ENCODE measurements at places on chromosomes 7 and 10.

DNA sequence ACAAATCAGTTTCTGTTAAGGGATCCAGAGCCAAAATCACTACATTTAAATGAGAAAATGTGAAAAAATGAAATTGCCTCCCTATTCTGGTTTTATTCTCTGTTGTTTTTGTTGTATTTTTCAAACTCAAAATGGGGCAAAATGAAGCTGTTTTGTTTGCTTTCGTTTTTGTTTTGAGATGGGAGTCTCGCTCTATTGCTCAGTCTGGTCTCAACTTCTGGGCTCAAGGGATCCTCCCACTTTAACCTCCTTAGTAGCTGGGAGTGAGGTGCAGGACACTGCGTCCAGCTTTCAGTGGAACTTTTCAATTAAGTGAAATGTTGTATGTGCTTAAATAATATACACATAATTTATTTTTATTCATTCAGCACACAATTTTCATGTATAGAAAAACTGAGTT, 205.0 kb downstream of the SORCS1 start:
- DNase-seq = no peak

- DNase-seq = no peak
These were observed 44.9 kb downstream of the HYCC1 start for GRCh38 chr7:22969010-22969431.

GRCh38 chr10:113965683-113966082, 78.0 kb upstream of the ADRB1 start:
- DNase-seq = peak; percentile 89

GRCh38 chr7:138943061-138943460, 38.1 kb downstream of the KIAA1549 start:
- no peak for DNase-seq

GRCh38 chr10:31760674-31761081, 168.0 kb downstream of the ARHGAP12 start:
- no peak for DNase-seq

DNA sequence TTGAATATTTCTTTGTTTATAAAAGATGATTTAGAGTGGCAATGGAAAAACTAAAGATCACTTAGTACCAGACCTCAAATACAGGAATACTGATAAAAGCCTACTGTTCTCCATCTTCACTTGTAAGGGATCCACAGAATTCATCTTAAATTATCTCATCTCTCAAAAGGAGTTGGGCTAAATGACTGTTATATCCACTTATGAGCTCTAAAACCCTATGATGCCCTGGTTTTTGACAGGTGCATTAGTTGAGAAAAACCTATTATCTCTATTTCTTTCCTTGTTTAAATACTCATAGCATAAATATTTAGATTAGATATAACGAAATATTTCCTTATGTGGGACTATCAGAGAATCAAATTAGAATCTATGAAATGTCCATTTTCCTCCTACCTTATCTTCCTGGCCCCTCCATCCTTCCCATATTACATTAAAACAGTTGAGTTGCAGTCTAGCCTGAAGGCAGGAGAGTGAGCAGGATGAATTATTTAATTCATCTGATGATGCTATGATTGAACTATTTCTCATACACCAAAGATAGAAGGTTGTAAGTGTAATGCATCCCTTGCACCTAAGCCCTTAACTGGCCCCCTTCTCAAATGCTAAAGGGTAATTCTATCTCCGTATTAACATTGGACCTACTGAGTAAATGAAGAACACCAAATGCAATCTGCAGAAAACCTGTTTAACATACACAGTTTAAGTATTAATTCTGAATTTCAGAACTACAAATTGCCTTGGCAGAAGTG, 29.7 kb downstream of the PPP3CB start:
- DNase-seq = no peak

DNA sequence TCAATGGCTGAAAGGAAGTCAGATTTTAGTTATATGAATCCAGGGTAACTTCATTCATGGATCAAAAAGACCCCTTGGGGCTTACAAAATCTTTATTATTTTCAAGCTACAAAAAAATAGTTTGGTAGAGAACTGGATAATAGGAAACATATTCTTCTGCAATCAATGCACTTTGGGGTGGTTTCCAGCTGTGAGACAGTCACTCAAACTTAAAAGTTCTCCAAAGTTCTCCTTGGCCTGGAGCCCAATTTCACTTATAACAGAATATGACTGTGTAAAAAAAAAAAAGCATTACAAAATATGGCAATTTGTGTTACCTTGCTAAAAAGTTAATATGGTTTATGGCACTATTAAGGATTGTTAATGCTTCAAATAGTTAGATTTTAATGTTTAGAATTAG, 255.5 kb downstream of the AGMO start:
- DNase-seq = no peak

- DNase-seq = no peak
These were observed 417.9 kb downstream of the ANKRD7 start for GRCh38 chr7:118642396-118642795.

- no peak for DNase-seq
These were observed 17.5 kb downstream of the PLXNA4 start for GRCh38 chr7:132558815-132559214.

DNA sequence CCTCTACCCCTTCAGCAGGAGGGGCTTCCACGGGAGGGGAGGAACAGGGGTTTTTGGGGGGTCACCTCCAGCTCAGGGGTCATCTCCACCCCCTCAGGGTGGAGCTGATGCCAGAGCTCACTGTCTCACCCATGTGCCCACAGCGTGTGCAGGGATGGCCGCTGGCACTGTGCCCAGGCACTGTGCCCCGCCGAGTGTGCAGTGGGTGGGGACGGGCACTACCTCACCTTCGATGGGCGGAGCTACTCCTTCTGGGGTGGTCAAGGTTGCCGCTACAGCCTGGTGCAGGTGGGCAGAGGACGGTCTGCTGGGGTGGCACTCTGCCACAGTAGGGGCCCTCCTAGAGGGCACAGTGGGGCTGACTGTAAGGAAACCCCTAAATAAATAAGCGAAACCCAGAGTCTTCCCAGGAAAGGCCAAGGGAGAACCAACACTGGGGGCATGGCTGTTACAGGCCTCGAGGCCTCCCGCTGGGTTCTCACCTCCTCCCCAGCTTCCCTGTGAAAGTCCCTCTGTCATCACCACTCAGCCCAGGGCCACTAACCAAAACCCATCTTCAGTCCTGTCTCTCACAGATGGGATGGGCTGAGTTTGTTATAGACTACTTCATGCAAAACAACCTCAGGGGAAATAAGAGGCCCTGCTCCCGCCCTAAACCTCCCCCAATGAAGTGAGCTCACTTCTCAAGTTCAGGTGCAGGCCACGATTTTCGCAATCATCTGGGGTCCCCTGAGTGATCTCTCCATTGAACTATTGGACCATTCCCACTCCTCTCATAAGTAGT, 7.4 kb upstream of the ZNF467 start:
- DNase-seq = no peak

DNA sequence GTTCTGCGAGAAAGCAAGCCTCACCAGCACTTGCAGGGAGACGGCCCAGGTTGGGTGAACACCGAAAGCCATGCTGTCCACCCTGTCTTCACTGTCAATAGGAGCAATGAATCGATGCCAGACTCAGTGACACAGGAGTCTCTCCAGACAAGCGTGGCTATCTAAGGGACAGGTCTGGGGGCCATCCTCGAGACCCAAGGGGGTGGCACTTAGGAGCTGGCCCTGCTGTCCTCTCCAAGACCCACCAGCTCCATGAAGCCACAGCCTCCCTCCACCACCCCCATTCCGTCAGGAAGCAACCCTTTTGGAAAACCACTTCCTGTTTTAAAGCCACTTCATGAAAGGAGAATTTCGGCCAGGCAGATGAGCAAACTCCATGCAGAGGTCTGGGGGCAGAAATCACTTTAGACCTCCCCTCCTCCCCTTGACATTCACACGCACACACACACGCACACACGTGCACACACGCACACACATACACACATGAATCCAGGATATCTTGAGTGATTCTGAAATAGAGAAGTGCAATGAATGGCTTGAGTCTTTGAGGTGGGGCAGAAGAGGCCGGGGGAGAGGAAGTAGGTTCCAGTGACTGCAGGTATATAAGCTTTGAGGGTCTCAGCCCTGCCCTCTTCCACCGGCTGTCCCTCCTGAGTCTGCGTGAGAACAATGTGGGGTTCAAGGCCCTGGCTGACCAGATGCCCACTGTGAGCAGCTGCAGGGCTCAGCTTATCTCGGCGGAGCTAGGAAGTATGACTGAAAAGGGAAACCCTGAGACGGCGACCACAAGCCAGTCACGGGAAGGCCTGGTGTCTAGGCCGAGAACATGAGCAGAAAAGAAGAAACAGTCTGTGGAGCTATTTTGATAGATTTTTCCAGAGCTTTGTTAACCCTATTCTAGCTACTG, 25.0 kb downstream of the RGS10 start:
- DNase-seq = peak; percentile 95

DNA sequence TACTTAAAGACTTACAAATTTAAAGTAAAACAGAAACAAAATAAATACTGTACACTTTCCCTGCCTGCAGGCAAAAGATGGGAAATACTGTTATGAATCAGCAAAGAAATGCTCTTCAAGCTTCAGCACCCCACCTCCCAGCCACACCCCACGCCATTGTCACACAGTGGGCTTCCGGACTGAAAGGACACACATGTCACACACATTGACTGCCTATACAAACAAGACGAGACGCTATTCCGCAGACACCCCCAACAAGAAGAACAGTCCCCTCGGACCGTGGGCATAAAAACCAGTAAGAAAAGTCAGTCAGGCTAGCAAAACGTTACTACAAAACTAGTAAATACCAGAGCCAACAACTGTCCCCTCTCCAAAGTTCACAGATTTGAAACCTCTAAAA, 22.2 kb upstream of the PARP12 start:
- DNase-seq = peak; percentile 37

DNA sequence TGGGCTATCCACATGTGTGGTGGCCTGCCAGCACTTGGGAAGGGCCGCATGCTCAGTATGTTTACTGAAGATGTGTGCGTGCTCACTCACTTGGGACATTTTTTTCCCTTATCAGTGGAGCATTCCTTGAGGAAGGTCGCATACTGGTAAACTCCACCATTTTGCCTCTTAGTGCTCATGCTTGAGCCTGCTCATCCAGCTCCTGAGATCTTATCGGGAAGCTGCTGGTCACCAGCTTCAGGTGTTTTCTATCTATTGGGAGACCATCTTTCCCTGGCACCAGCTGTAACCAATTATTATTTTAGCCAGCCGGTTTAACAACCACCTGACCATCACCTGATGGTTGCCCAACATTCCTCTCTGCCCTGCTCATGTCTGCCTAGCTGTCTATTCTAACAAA, 35.0 kb upstream of the TRIM24 start:
- DNase-seq = no peak

DNA sequence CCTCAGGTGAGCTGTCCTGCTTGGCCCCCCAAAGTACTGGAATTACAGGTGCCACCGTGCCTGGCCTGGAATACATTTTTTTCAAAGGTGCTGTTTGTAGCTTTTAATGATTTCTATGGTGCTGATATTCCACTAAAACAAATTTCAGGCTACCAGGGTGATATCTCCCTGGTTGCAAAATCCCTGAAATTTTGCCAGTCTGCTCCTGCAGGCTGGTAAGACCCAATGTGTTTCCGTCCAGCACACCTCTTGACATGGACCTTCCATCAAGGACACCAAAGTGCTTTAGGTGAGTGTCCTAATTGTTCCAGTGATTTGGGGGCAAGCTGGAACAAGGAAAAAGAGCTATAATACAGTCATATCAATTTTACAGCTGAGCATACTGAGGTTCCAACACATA, 69.8 kb upstream of the KMT2C start:
- no peak for DNase-seq

- DNase-seq = no peak
These were observed 305.8 kb downstream of the KIF20B start for GRCh38 chr10:90007226-90007625.

DNA sequence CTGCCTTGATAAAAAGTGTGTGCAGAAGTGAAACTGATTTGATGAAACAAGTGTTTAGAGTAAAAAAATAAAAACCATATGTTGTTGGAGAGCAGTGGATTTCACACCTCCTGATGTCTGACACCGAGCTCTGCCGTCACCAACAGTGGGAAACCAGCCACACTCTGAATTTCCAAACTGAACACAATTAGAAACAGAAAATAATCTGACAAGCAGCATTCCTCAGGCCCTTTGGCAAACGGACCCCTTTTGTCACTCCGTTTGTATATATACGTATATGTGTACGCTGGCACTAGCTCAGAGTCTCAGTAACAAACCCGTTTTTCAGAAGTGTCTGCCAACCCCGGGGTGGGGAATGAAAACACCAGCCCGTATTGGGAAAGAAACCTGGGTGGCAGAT, 32.4 kb downstream of the TACC2 start:
- no peak for DNase-seq

DNA sequence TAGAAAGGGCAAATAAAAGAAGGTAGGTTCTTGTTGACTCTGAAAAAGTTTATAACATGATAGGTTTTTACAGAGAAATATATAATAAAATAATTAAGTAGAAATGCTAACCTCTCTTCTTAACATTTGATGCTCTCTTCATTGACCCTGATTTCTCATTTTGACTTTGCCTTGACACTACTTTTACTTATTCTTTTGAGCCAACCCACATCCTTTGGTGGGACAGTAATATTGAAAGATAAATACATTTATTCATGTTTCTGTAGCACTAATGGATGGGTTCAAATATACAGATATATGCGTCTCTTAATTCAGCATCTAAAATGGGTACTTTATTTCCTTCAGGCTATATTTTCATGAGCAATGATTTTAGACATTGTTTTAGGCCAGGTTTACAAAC, 34.4 kb downstream of the DDC start:
- no peak for DNase-seq

DNA sequence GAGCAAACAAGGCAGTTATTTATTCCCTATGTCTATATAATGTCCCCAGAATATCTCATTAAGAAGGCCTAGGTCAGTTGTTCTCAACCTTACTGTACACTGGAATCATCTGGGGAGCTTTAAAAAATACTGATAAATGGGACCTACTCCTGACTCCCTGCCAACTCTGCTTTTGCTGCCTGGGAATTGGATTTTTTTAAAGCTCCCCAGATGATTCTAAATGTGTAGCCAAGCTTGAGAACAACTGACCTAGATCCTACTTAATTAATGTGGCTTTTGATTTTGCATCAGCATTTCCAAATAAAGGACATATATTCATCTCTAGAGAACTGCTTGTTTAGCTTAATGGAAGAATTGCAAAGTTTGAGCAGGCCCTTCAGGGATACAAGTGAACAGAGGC, 91.7 kb upstream of the HPS1 start:
- DNase-seq = no peak

- no peak for DNase-seq
These were observed 5.8 kb downstream of the CDCA7L start for GRCh38 chr7:21939858-21940372.

GRCh38 chr7:2468227-2468626, 8.0 kb downstream of the GRIFIN start:
- DNase-seq = no peak

DNA sequence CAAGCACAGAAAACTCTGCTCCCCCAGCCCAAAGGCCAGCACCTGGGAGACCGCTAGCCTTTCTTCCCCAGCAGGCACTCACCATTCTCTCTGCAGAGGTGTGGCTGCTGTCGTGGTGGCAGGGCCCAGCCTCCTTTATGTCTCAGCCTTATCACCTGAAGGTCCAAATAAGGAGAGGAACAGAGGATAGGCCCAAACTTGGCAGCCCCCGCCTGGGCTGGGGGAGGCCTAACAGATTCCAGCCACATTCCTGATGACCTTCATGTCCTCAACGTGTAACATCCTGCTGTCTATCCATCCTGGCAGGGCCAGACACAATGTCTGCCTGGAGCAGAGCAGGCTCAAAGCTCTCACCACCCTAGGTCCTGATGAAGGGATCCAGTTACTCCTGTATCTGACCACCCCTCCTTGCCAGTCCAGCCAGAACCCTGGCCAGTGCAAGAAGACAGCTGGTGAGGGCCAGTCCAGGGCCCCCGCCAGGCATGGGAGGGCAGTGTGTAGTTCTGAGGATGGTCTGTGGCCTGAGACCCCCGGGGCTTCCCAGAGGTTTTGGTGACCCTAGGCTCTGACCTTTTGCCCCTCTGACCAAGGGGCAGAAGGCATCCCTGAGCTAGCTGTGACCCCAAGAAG, at the start of gene MYL7:
Gene MYL7, minus strand, starts transcription at position 112 of the 630 bp plus-strand sequence. Its CDS starts 27 bp downstream, at position 85.
- no peak for DNase-seq
